ENCODE measurements at places on chromosomes 2 and 18. TPM values are rescaled to one million over a fixed set of nuclear protein-coding genes. Genes with fewer than 3 reads are reported as not detected.

Gene SPRED2
- 10.9 TPM for total RNA-seq

Gene SERPINB12
- not detected for total RNA-seq

Gene IDH1
- total RNA-seq = 9.9 TPM

Gene UGT1A4
- total RNA-seq = not detected

Gene PCARE
- total RNA-seq = not detected

Gene CFAP65
- not detected for total RNA-seq

Gene ATP6V1C2
- total RNA-seq = not detected

All from activated T-cell treated with anti-CD3 and anti-CD28 coated beads, Interleukin-2, amount 50 U/mL, for 4 hours (primary cell).